ENCODE measurements at places on chromosomes 1 and 21.

DNA sequence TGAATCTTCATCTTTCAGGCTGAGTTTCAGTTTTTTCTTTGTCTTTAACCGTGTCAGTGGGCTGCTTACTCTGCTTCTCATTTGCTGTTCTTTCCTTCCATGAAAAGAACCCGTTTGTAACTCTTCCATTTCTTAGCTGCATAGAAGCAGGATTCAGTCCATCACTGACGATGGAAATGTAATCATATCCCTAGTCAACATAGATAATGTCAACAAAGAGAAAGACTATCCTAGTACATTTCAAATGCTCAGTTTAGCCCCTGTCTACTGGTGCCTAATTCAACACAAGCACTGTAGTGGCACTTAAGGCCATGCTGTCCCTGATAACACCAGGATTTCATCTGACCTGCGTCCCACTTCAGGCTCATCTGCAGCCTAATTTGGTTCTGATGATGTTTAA lies 376 bp downstream of the GBP1 start:
- no peak for DNase-seq

GRCh38 chr1:158951956-158952355 lies 20.6 kb downstream of the PYHIN1 start:
- DNase-seq = no peak

DNA sequence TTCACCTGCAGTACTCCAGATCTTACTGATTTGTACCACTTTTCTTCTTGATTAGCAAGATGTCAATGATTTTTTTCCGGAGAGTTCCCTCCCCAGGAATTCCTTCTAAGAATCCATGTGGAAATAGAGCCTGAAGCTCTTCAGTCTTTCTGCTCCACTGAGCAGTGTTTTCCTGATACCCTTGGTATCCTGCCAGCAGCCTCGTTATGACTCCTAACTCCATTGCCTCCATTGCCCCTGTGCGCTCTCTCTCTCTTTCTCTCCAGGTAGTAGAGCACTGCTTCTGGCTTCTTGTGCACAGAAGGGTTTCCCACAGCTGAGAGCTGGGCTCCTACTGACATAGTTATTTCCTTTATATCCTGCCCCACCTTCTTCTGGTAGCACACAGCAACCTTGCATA lies 12.2 kb downstream of the UBE2U start:
- no peak for DNase-seq

- no peak for DNase-seq
These were observed 55.9 kb upstream of the ATP5PO start for GRCh38 chr21:33971492-33972013.

DNA sequence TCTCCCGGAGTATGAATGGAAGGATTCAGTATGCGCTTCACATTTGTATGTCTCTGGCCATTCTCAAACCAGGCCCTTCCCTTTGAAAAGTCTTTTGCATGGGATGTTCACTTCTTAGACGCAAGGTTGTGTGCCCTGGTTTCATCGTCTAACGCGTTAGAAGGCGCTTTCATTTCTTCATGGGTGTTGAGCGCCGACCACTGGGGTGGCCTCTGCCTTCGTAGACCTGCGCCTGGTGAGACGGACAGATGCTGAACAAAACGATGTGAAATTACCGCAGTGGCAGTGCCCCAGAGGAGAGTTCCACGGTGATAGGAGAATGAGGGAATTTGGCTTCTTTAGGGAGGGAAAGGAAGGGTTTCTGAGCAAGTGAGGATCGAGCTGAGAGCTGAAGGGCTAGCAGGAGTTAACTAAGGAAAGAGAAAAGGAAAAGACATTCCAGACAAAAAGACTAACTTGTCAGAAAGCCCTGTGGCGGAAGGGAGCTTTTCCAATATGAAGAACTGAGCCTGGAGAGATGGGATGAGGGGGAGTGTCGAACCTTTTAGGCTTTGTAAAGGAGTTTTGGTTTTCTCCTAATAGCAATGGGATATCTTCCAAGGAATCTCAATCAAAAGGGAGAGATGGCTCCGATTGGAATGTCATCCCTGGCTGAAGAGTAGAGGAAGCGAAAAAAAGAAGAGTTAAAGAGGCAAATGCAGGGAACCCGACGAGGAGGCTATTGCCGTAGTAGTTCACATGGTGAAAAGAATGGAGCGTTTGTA lies 951 bp downstream of the GGPS1 start:
- no peak for DNase-seq

- no peak for DNase-seq
These were observed 64.4 kb downstream of the FAAP20 start for GRCh38 chr1:2130156-2130555.

GRCh38 chr1:234907940-234908405 lies 220.7 kb downstream of the TOMM20 start:
- no peak for DNase-seq

DNA sequence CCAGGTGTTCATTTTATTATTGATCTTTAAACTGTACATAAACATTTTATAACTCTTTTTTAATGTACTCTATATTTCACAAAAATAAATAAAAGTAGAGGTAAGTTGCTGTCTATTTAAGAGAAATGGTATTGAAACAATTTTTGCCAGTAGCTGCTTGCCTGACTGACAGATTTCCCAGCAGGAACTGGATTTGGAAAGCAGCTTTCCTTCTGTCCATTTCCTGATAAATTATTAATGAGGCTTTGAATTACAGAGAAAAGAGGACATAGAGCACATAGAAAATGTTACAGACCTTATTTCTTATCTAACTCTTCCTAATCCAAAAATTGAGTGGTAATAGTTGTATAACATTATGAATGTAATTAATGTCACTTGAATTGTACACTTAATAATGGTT lies 79.7 kb upstream of the BCL10 start:
- no peak for DNase-seq

- DNase-seq = no peak
These were observed 26.1 kb downstream of the FABP3 start for GRCh38 chr1:31346785-31347184.

- no peak for DNase-seq
These were observed 285.1 kb downstream of the TPR start for GRCh38 chr1:186089940-186090339.

- DNase-seq = no peak
These were observed 27.5 kb downstream of the TBX15 start for GRCh38 chr1:118960567-118961136.

GRCh38 chr21:46125846-46126301 lies 28.0 kb downstream of the COL6A2 start:
- DNase-seq = no peak

DNA sequence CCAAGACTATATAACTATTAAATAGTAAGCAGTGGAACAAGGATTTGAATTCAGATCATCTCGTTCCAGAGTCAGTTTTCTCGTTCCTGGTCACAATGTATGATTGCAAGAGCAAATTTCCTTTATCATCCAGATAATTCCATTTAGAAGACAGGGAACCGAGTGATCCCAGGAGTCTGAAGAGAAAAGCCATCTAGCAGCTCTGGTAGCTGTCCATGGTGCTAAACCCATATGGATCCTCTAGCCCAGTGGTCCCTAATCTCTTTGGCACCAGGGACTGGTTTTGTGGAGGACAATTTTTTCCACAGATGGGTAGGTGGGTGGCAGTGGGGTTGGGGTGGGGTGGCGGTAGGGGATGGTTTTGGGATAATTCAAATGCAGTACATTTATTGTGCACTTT lies 229.4 kb downstream of the PTPRU start:
- DNase-seq = no peak

DNA sequence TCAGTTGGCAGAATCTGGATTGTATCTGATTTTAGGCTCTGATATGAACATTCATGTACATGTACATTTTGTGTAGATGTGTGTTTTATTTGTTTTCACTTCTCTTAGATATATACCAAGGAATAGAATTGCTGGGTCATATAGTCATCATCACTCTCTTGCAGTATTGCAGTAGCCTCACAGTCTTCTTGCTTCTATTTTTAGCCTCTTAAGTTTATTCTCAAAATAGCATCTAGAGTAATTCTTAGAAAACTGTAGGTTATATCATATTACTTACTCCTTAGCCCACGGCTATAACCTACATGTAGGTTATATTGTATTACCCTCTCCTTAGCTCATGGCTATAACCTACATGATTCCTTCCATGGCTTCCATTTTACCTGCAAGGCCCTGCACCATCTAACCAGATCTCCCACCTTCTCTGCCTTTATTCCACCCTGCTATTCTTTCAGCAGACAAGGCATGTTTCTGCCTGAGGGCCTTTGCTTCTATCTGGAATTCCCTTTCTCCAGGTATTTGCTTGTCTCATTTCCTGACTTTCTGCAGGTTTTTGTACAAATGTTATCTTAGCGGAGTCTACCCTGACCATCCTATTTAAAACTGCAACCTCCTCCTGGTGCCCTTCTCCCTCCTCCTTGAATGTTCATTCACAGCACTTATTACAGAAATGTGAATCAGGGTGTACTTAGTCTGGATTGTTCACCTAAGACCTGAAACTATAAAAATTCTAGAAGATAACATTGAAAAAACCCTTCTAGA lies 109.0 kb upstream of the ETV3 start:
- DNase-seq = no peak

DNA sequence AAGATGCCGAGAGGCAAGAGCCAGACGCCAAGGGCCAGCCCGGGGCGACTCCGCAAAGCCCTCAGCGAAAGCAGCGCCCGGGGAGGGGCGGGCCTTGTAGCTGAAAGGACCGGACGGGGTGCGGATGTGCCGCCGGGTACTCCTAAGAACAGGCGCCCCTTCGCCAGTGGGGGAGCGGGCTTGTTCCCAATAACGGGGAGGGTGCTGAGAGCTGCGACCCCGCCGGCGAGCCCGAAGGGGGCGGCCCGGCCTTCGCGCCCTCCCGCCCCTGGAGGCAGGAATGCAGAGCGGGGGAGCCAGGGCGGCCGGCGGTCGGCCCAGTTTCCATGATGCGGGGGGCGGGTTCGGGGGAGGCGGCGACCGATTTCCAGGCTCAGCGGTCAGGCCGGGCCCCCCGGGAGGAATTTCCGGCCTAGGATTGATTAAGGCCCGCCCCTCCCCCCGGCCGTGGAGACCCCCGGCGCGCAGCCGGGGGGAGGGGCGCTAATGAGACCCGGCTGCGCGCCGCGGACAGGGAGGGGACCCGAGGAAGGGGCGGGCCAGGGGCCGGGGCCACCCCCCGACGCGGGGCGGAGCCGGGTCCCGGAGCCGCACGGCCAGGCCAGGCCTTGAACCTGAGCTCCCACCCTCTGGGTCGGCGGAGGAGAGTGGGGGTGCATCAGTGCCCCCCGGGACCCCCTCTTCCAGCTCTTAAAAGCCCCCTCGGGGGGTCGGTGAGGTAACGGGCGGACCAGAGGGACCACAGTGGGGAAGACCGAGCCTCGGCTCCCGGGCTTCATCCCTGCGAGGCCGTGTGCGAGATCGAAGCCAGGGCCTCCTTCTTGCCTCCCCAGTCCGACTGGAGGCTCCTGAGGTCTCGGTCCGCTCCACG lies 898 bp upstream of the TMEM200B start:
- peak; percentile 7 for DNase-seq

DNA sequence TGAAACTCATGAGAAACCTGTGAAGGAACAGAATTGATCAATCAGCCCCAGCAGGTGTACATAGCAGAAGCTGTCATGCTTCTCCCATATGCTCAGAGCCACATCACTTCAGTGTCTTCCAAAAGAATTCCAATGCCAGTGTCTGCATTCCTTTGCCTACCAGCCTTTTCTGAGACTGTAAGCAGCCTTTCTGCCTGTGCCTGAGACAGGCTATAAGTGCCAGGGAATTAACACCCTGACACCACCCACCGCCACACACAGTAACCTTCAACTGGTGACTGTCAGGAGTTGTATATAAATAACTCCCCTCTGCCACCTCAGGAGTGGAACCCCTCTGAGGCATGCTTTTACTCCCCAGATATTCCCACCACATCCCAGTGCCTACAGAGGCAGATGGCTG lies 38.1 kb upstream of the SLAMF9 start:
- no peak for DNase-seq

DNA sequence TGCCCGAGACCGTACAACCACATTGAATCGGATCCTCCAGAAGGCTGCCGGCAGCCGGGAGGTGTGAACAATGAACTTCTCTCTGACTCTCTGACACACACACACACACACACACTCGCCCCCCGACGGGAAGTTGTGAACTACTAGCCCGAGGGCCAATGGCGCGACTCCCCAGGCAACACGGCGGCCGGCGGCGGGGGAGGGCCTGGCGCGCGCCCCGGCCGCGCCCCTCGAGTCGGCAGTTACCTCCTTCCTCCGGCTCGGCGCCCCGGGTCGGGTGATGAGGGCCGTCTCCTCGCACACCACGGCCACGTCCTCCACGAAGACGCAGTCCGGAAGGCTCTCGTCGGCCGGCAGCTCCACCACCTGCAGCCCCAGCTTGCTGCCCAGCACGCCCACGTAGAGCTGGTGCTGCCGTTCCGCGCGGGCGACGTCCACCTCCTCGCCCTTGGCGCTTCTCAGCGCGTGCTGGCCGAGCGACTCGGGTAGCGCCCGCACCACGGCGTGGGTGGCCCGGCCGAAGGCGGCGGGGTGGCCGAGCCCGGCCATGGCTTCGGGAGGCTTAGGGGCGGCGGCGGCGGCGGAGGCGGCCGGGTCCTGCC lies 361 bp downstream of the DDAH1 start:
- DNase-seq = no peak

DNA sequence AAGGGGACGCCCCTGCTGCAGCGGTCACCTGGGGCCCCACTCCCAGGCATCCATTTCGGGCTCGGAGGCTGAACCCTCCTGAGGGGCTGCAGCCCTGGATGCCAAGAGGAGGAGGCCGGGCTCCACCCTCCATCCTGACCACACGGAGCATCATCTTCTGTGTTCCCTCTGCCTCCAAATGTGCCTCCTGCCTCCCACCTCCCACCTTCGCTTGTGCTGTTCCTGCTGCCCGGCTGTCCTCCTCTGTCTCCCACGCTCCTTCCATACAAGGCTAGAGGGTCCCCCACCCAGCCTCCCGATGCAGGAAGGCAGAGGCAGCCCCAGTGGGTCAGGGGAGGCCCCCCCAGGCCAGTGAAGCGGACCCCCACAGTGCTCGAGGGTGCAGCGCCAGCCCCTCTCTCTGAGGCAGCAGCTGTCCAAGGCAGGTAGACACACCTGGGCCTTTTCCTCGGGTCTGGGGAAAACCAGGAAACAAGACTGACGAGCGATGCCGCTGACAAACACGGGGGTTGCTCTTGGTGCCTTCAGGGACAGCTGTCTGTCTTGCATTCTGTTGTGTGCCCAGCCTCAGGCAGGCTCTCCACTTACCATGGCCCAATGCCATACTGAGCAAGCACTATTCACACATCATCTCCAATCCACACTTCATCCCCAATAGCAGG lies 16.8 kb upstream of the PLEKHG5 start:
- no peak for DNase-seq

GRCh38 chr1:111422546-111423391 lies 4.8 kb downstream of the OVGP1 start:
- no peak for DNase-seq
